ENCODE measurements at places on chromosomes 1 and 21.

DNA sequence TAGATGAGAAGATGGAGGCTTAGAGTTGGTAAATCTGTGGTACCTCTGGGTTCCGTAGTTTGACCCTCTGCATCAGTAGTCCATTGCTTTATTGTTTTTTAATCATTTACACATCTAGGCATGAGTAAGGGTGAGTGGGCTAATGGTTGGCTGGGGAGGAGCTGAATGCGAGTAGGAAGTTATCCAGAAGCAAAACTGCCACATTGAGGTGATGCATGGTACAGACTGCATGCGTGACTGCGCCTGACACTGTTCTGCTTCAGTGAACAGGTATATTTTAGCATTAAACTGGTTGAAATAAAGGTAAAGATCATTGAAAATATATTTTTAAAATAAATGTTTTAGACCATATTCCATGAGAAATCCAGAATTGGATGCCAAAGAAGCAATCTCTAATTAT, 4.4 kb downstream of the DNAJC16 start:
- no peak for DNase-seq

- no peak for DNase-seq
Measured at GRCh38 chr1:221316491-221317056, 425.3 kb downstream of the DUSP10 start.

DNA sequence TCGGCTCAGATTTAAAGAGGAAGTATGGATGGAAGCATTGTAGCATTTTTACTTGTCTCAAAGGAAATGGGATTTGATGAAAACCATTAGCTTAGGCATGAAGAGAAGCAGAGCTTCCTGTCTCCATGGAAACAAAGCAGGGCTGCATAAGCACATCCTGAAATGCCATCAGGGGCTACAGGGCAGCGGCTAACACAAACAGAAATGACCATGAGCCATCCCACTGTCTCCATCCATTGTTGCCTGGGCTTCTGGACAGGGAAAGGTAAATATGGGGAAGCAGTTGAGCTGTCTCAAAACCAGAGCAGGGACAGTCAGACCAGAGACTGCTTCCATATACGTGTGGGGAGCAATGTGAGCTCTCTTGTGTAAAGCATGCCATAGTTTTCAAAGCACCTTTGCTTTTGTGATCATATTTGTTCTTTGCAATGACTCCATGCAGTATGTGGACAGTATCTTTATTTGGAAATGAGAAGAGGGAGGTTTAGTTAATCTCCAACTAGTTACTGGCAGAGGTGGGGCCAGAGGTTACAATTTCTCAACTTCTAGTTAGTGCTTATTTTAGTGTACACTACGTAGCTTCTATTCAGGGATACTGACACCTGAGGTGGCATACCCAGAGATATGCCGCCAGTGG, 176.1 kb downstream of the CACNA1E start:
- DNase-seq = no peak

DNA sequence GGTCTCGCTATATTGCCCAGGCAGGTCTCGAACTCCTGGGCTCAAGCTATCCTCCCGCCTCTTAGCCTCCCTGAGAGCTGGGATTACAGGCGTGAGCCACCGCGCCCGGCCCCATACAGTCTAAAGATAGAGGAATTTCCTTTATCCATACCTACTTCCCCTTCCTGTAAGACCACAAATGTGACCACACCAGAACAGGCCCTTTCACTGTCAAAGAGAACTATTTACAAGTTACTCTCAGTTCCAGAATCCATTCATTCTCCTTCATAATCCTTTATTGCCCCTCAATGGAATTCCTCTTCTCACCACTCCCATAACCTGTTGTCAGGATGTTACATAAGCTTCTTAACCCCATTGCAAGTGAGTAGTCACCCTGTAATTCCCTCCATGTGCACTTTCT, 26.3 kb upstream of the SLC5A9 start:
- no peak for DNase-seq

DNA sequence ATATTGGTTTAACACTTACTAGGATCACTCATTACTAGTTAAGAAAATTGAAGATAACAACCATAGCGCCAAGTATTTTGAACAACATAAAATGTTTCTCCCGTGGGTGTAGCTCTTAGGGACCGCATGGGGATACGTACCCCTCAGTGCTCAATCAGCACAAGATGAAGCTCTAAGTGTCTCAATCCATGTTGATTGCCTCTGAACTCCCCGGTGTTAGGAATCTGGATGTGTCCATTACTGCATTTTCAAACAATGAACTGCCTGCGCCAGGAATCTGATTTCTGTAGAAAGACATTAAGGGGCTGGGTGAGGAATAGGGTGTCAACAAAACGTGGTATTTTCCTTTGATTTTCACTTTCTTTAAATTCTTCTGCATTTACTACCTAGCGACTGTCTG, 100.2 kb downstream of the LMO4 start:
- DNase-seq = no peak

DNA sequence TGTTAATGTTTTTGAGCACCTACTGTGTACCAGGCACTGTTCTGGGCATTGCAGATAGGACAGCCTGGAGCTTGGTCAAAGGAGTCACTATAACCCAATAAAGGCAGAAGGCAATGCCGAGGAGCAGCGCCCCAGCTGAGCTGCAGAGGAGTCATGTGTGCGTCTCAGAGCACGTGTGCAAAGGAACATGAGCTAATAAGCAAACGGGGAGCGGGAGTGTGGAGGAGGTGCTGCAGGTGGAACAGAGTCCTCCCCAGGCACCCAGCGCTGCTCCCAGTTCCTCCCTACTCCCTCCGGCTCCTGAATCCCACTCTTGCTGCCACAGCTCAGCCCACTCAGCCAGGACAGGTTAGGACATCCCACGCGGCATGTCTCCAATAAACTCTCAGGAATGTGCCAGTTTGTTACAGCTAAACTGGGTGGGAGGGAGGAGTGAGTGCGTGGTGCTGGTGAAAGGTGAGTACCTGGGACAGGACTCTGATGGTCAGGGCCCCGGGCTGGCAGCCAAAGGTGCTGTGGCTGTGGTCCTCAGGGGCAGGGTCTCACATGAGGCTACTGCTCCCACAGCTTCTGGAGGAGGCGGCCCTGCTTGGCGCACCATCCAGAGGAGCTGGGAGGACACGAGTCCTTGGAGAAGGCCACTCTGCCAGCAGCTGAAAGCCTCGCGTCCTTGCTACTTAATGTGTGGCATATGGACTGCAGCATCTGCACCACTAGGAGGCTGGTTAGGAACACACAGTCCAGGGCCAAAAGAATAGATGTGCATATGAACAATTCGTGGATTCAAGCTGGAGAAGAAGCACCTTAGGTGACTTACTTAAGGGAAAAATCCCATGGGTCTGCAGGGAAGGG, 52.3 kb downstream of the GRIK3 start:
- DNase-seq = no peak

DNA sequence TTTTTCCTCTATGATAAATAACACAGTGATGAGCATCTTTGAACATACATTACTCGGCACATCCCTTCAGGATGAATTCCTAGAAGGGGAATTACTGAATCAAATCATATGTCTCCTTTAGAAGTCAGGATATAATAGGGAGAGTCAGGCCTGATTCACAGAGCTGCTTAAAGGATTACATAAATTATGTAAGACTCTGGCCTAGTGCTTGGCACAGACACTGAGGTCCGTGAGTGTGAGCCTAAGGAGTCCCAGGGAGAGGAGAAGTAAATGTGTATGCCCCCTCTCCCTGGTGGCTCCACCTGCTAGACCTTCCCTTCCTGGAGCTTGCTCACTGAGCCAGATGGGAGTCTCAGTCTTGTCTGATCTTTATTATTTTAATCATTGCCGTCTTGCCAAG, 8.6 kb upstream of the FOXE3 start:
- DNase-seq = no peak

DNA sequence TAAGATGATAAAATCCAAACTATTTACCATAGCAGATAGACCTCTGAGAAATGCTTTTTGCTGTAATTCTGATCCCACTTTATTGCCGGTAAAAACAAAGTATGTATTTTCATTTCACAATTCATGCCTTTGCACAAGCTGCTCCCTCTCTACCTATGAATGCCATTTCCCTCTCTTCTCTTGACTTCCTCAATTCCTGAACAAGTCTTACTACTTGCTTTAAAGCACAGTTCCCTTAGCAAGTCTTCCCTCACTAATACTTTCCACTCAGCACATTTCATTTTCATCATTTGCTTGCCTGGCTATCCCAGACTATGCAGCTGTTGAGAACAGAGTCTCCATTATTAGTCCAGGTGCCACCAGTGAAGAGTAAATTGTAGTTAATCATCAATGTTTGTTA, 13.8 kb downstream of the GPATCH2 start:
- no peak for DNase-seq

DNA sequence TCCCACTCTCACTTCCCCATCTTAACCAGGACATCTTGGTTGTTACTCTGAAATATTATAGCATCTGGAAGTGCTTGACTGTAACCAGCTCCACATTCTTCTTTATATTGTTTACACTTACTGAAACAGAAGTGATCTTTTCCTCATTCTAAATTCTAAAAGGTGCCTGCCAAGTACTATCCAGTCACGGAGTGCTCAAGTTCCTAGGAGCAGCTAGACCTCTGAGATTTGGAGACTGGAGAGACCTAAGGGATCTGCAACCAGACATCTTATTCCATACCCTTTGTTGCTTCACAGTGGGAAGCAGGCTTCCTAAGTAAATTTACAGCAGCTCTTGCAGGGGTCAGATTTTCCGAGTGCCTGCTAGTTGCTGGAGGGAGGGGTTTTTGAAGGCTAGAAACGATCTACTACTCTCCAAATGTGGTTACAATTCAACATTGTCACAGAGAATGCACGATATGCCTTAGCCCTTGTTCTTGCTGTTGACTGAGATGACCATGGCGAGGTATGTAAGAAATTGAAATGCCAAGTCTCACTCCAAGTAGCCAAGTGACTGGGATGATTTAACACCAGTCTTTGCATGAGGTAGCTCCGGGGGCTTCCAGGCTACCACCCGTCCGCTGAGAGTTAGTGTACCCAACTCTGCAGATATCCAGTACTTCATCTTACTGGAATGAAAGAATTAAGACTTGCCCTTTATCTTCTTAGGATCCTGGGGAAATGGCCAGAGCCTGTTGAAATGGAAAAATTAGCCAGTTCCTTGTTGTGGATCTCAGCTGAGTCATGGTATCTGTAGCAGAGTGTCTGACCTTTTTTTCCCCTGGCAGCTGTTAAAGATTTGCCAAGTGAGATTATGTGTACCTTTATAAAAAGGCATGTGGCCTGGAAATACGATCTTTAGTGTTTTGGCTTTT, 150.8 kb downstream of the MAST2 start:
- DNase-seq = no peak

GRCh38 chr1:27994060-27994459, 34.3 kb downstream of the XKR8 start:
- no peak for DNase-seq

DNA sequence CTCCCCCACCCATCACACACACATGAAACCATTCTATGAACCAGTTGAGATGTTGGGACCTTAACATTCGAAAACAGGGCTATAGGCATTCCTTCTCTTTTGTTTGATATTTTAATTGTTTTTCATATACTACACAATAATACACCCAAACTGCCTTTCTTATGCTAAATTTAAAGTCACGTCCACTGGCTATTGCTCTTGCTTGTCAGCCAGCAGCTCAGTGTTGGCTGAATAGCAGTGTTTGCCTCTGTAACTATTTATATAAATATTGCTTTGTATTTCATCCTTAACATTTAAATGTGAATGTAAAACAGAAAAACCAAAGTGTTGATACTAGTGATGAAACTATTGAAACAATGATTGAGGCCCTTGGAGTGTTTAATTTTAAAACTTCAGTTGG, 234.4 kb upstream of the KCNK2 start:
- no peak for DNase-seq

DNA sequence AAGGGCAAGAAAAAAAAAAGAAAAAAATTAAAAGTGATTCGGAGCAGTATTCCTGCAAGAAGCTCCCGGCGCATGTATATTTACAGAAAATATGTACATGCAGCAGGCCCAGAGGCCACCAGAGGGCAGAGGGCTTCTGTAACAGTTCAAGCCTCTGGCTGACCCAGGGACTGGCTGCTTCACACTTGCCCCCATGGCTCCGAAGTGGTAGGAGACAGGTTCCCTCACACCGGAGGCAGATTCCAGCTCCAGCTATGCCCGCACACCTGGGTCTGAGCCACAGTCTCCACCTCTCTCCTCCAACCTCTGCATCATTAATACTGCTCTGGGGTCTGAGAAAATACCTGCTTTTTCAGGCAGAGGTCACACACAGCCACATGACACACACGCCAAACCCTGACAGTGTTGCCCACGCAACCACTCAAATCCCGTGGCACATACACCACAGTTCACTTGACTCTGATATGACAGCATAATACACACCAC, 2.2 kb upstream of the ARHGAP30 start:
- no peak for DNase-seq

- no peak for DNase-seq
Measured at GRCh38 chr1:36621531-36621930, 138.8 kb upstream of the CSF3R start.

- no peak for DNase-seq
Measured at GRCh38 chr1:54167422-54168139, 14.8 kb upstream of the CDCP2 start.

- no peak for DNase-seq
Measured at GRCh38 chr1:107477233-107477632, 336.4 kb downstream of the NTNG1 start.

DNA sequence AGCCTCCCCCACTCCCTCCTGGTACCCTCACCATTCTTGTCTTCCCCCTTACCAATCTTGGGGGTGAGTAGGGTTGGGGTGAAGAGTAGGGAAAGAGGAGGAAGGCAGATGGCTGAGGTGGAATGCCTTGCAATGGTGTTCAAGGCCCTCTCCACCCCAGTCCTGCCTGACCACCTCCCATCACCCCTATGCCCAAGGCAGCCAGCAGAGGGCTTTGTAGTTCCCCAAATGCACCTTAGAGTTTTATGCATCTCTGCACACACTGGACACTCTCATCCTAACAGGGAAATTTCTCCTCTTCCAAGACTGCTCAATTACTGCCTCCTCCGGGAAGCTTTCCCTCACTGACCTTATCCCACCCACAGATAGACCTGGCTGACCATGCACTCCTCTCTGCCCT, 15.4 kb downstream of the KIF17 start:
- no peak for DNase-seq

GRCh38 chr1:78721136-78721535, 71.5 kb downstream of the IFI44 start:
- DNase-seq = no peak

DNA sequence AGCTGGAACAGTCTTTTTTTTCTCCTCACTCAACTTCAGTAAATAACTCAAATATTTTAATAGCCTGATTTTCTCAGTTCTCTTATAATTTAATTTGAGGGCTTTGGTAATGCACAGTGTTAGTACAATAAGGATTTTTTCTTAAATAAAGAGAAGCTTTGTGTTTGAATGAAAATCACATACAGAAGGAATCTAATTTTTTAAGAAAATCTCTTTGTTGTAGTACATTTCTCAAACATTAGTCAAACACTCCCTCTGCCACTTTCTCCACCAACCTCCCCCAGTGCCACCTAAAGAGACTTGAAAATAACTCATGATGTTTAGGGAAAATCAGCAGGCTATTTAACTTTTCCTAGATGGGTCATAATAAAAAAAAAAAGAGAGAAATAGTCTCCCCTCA, 42.3 kb upstream of the ACP6 start:
- DNase-seq = no peak

- no peak for DNase-seq
Measured at GRCh38 chr21:15301736-15302135, 236.9 kb upstream of the NRIP1 start.

GRCh38 chr1:177897998-177898654, 71.7 kb downstream of the SEC16B start:
- no peak for DNase-seq
